ENCODE measurements at places on chromosomes 12 and 14.
A peak's percentile ranks its signal among the peaks of the same experiment; 100 is the strongest.

GRCh38 chr14:53167602-53168328 lies 14.6 kb upstream of the DDHD1 start:
- peak; percentile 41 for DNase-seq

- no peak for DNase-seq
Observed at GRCh38 chr14:64676410-64677008, 27.7 kb upstream of the PLEKHG3 start.

GRCh38 chr14:88079624-88080023 lies 74.7 kb downstream of the GPR65 start:
- no peak for DNase-seq

DNA sequence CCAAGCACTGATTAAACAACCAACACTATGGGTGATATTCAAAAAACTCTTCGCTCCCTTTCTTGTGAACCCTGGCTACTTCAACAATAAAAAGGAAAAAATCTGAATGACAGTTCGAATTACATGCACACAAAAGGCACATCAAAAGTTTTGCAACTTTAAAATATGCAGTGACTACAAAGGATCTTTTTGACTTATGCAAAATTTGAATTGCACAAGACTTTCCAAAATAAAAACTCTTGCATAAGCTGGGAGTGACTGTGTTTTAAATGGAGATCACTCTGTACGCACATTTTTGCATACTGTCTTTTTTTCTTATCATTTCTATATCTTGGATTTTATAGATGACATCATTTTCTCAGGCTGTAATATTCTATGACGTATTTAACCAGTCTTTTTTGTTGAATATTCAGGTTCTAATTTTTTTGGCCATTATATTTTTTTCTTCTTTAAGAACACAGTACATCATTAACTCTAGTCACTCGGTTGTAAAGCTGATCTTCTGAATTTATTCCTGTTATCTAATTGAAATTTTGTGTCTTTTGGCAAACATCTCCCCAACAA lies 667.6 kb upstream of the TBX3 start:
- DNase-seq: no peak

- DNase-seq: no peak
Observed at GRCh38 chr14:67446371-67447032, 34.5 kb upstream of the PLEK2 start.

- DNase-seq: no peak
Observed at GRCh38 chr14:76490735-76491134, 114.8 kb downstream of the ESRRB start.

DNA sequence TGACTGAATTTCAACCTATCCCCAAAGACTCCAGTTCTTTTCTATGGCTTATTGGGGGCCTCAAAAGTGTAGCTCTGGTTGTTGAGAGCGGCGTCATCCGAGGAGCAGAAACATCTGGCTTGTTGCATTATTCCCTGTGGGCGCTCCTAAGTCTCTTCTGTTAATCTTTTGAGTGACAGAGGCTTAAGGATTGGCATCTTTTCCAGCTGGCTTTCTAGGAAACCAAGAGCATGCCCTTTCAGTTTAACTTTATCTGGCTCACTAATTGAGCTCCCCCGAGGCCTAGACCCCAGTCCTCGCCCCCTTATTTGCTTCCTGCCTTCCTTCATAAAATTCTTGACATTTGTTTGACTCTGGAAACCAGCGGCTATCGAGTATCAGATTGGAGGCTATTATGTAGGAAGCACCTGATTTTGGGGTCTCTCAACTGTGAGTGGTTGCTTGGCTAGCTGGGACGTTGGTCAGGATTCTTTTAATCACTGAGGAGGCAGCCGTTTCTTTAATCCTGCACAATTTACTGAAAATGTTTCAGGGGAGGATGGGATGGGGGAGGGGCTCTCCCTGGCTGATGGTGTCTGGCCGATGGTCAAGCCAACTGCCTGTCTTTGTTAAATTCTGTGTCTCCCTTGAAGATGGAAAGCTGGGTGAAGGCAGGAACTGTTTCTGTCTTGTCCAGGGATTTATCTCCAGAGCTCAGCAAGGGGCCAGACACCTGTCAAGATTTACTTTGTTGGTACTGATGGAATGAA lies 3.1 kb downstream of the SMOC1 start:
- no peak for DNase-seq

GRCh38 chr12:62847709-62848108 lies 87.2 kb downstream of the PPM1H start:
- no peak for DNase-seq

- peak; percentile 51 for DNase-seq
Observed at GRCh38 chr12:108670066-108670631, 36.5 kb upstream of the SELPLG start.
